NCI-H2081 (cell line): ENCODE measurements at places on chromosomes 5 and 9.

DNA sequence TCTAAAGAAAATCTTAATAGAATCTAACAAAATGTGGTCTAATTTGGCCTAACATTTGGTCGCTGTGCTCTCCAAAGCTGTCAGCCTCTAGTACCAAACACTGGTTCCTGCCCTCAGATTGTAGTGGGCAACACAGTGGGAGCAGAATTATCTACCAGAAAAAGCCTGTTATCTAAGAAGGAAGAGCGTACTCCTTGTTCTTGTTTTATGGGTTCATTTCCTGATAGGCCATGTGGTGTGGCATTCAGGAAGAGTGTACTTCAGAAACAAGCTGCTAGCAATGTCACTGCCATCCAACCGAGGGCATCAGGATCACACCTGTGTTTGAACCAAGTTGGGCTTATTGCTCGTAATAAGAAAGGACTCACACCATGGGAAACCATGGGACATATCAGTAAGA is 487.9 kb upstream of the DAP start:
- DNase-seq: no peak

- DNase-seq: no peak
These were observed 34.8 kb upstream of the IFNK start for GRCh38 chr9:27489087-27489876.

- no peak for DNase-seq
These were observed 124.7 kb upstream of the TBC1D2 start for GRCh38 chr9:98380065-98380681.

DNA sequence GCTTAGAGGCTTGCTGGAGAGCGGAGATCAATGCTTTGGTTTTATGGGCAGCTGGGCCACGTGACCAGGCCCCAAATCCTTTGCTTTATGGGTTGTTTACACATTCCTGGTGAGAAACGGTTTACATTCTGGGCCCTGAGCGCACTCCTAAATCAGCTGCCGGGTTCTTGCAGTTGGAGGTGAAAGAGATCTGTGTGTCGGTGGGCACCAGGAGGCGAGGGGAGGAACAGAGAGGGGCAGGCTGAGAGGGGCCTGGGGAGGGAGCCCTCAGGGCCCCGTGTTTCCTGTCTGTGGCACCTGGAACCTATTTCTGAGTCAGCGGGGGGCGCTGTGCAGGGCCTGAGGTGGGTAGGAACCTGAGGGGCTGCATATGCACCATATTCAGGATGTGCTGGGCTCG is 63.5 kb upstream of the HAND1 start:
- no peak for DNase-seq

- DNase-seq: no peak
These were observed 81.0 kb upstream of the PALM2AKAP2 start for GRCh38 chr9:109699019-109699418.

GRCh38 chr5:35626108-35626507 is 8.4 kb downstream of the SPEF2 start:
- DNase-seq: no peak

DNA sequence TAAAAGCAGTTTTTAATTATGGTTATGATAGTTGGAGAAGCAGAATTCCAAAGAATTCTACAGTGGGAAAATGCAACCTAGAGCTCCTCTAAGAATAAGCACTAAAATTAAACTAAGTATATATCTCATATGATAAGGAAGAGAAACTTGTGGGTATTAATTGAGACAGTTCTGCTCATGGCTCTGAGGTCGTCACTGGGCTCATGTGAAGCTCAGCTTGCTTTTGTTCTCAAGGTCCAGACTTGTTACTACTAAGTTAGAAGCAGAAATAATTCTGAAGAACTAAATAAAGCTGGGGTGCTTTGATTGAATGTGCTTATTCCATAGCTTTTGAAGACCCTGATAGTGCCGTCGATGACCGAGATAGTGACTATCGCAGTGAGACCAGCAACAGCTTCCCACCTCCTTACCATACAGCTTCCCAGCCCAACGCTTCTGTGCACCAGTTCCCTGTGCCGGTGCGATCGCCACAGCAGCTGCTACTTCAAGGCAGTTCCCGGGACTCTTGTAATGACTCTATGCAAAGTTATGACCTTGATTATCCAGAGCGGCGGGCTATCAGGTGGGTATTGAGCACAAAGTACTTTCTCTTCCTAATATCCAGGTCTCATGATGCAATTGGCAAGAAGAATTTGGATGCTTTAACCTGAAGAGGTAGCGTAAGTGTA is 133.7 kb downstream of the UNC13B start:
- DNase-seq: no peak

DNA sequence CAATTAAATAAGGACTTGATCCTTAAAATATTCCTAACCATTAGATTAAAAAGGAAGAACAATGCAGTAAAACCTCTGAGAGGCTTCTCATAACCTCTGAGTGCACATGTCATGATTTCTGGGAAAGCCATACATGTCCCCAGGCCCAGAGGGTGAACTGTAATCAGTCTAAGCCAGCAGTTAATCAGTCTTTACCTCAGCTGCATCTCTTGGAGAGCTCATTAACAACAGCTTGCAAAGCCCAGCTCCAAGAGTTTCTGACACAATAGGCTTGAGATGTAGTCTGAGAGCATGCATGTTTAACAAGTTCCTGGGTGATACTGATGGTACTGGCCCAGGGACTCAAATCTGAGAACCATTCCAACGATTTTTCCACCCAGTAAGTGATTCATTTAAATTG is 392.1 kb downstream of the DNAH5 start:
- peak; percentile 24 for DNase-seq

DNA sequence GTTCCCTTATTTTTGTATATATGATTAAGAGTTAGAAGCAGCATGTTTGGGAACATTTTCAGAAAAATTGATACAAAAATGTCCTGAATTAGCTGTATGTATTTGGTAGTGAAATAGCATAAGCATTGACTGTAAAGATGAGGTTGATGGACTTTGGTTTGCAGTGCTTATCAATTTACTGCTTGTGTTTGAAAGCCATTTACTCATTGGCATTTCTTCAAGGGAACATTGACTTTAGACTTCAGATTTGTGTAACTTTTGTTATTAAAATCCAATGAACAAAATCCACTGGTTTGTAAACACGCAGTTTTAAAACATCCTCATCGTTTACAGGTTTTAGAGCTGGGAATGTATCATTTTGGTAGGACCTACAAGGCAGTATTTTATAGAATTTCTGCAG is 61.3 kb downstream of the KDM4C start:
- no peak for DNase-seq

- DNase-seq: peak; percentile 75
These were observed 50.7 kb upstream of the SLC30A5 start for GRCh38 chr5:69042915-69043654.

DNA sequence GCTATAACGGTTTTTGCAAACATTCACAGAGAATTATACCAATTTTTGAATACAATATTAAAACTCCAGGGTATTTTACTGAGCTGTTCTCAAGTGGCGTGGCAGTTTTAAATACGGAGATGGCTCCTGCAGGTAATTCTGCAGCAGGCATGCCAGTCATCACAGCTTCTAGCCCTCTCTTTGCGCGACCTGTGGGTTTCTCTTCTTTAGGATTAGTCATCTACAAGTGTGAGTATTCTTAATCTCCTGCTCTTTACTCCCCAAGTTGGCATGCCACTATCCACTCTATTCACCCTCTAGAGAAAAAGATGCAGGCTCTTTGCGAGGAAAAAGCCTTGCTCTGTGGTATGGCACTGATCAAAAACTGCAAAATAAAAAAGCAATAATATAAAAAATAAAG is 43.9 kb downstream of the ANKRD31 start:
- DNase-seq: no peak

GRCh38 chr5:1548702-1549474 is 25.1 kb upstream of the LPCAT1 start:
- DNase-seq: no peak

- no peak for DNase-seq
These were observed 46.6 kb downstream of the SLC12A7 start for GRCh38 chr5:1065143-1065750.

DNA sequence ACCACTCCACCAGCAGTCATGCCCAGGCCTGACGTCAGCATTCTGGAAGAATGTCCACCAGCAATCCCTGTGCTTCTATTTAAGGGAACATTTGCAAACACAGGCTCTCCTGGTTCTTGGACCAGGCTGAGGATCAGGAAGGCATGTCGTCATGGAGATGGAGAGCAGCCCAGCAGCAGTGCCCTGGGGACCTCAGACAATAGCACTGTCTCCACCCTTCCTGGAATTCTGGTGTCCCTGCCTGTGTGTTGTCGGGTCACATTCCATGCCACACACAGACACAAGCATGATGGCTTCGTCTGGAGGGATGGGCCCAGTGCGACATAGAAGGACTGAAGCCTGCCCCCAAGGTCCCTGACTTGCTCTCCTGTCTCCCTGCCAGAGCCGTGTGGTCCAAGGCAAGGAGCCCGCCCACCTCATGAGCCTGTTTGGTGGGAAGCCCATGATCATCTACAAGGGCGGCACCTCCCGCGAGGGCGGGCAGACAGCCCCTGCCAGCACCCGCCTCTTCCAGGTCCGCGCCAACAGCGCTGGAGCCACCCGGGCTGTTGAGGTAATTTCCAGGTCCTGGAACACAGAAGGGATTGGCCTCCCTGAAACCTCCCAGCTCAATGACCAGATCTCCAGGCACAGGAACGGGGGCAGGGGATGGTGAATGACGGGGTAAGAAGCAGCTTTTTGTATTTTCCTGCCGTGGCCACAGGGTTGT is 43.8 kb downstream of the STOM start:
- no peak for DNase-seq
